GM03348 (cell line): ENCODE measurements at places on chromosomes 16 and 17.

- DNase-seq = peak; percentile 37
Measured at GRCh38 chr17:48960834-48961515, 7.4 kb downstream of the GIP start.

GRCh38 chr16:74982256-74982655 lies 2.7 kb downstream of the WDR59 start:
- DNase-seq = no peak

- no peak for DNase-seq
Measured at GRCh38 chr16:68948230-68948910, 105.0 kb downstream of the TANGO6 start.

GRCh38 chr17:37710344-37710886 lies 34.4 kb downstream of the HNF1B start:
- no peak for DNase-seq

- DNase-seq = no peak
Measured at GRCh38 chr17:50661348-50661747, 26.7 kb downstream of the ABCC3 start.
